Activated CD4-positive, alpha-beta T cell treated with anti-CD3 and anti-CD28 coated beads, Interleukin-2, amount 10 ng/mL, durations not matched to agents 24 days and 14 days (primary cell): ENCODE measurements at places on chromosomes 7 and 10. TPM values are rescaled to one million over a fixed set of nuclear protein-coding genes. Genes with fewer than 3 reads are reported as not detected.
A peak's percentile ranks its signal among the peaks of the same experiment; 100 is the strongest.

GRCh38 chr10:14602807-14603533, 171.7 kb downstream of the FAM107B start:
- no peak for DNase-seq

GRCh38 chr7:130228840-130229502, 21.3 kb downstream of the SSMEM1 start:
- no peak for DNase-seq

DNA sequence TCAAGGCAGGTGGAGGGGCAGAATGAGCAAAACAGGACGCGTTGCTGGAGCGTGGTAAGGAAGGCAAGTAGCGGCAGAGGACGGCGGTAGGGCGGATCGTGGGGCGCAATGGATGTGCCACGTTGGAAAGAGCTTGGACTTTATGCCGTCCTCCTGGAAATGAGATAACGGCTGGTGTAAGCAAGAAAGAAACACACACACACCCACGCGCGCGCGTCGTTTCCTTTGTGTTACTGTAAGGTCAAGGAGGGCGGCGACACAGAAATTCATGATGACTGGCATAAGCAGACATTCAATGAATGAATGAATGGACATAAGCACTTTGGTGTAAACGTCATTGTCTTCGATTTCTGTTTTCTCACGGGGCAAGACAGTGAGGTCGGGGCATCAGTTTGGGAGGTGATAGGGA, 683 bp upstream of the ENTPD7 start:
- peak; percentile 81 for DNase-seq

DNA sequence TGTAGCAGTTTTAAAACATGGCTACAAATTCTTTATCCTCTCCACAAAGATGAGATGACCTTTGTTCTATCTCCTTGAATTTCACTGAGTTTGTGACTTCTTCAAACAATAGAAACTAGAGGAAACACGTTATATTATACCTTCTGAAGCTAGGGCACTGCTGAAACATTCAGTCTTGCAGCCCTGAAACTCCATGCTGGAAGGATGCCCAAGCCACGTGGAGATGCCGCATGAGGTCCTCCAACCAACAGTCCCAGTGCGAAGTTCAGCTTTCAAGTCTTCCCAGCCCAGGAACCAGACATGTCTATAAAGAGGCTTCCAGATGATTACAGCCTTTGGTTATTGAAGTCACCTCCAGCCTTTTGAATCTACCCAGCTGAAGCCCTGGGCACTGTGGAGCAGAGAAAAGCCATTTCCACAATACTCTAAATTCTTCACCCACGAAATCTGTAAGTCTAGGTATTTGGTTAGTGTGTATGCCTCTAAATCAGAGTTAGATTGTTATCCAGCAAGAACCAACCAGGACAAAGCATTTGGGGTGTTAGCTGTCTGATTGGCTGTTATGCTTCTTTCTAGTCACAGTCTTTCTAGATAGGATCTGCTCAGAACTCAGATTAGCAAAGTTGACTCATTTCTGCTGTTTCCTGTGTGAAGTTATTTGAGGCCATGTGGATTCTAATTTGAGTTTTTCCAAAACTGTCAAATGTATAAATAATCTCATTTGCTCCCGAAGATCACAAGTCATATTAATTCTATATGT, 186.5 kb upstream of the TMEM72 start:
- DNase-seq = no peak

- no peak for DNase-seq
These were observed 8.2 kb downstream of the CNNM1 start for GRCh38 chr10:99337311-99337811.

GRCh38 chr10:54139819-54140428, 661.1 kb downstream of the PCDH15 start:
- DNase-seq = no peak

- no peak for DNase-seq
These were observed 19.4 kb downstream of the PFKFB3 start for GRCh38 chr10:6221971-6222751.

- DNase-seq = no peak
These were observed 868.0 kb downstream of the KCNMA1 start for GRCh38 chr10:76769582-76769981.

DNA sequence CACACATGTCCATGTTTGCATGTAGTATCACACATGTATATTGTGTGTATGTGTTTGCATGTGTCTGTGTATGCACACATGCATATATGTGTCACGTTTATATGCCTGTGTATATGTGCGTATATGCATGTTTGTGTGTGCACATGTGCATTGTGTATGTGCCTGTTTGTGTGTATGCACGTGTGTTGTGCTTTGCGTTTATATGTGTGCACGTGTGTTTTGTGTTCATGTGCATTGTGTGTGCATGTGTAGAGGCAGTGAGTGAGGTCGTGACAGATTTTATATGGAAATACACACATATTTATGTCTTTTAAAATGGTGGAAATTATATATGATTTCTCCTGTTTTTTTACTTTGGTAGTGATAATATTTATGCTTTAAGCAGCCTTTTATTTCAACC, 41.2 kb downstream of the ADARB2 start:
- DNase-seq = no peak

DNA sequence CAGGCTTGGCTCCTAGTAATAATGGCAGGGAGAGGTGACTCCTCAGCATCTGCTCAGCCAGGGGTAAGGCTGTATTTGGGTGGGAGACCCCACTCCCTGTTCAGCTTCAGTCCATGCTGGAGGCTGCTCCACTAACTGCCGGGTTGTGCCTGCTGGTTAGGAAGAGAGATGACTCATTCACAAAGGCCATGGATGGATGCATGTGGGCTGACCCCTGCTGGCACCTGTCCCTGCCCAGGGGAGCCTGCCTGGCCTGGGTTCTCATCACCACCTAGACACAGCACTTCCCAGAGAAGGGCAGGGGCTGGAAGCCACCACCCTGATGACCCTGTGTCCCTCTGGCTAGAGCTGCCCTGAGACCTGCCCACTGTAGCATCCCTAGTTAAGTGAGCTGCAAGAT, 59.0 kb downstream of the VSTM4 start:
- peak; percentile 27 for DNase-seq

GRCh38 chr10:112564337-112564736, 117.3 kb downstream of the VTI1A start:
- DNase-seq = no peak

GRCh38 chr7:132453826-132454225, 122.4 kb downstream of the PLXNA4 start:
- DNase-seq = no peak

DNA sequence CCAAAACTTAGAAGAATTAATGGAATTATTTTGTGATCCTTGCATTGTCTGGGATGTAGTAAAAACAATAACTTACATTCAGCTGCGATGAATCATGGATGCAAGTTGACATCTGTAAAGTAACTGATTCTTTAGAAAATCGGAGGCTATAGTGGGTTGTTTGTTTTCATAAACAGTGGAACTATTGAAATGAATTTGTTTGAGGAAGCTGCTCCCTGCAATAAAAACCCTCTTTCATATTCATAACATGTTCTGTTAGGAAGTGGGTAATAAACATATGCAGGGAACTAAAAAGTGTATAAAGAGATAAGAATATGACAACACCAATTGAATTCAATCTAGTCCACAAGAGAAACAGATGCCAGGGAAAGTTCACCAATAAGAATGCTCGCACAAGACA, 53.6 kb downstream of the AGMO start:
- DNase-seq = no peak

DNA sequence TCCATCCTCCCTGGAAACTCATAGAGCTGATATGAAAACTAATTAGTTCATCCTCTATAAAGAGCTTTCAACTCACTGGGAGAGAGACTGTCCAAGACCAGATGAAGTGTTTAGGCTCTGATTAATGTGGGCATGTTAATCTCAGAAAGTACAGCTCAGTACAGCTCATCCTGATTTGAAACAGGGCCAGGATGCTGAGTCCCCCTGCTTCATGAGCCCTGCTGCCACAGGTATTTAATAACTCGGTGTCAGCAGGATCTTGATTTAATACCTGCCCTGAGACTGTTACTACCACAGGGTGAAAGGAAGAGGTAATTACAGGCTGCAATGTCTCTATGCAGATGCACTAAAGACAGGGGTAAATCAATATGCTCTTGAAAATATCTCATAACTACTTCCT, 10.8 kb downstream of the LMOD2 start:
- no peak for DNase-seq

DNA sequence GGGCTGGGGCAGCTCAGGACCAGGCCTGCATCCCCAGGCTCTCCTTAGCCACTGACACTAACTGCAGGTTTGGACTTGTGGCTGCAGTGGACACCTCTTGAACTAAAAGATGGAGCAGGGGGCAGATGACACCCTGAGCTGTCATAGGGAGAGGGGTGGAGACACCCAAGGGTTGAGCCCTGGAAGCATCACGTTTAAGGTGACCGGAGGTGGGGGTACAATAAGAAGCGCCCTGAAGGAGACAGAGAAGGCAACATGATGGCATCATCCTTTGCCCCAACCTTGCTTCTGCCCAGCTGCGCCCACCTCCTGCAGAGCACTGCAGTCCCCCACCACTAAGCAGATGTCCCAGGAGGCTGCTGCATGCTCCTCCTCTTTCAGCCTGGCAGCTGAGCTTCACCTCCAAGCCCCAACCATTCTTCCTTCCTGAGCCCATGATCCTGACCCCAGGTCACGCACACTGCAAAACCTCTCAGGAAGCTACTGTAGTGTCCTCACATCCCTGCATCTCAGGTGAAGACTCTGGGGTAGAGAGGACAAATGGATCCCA, 25.5 kb downstream of the OGDHL start:
- DNase-seq = no peak

GRCh38 chr7:92740700-92741126, 95.7 kb downstream of the CDK6 start:
- DNase-seq = no peak

DNA sequence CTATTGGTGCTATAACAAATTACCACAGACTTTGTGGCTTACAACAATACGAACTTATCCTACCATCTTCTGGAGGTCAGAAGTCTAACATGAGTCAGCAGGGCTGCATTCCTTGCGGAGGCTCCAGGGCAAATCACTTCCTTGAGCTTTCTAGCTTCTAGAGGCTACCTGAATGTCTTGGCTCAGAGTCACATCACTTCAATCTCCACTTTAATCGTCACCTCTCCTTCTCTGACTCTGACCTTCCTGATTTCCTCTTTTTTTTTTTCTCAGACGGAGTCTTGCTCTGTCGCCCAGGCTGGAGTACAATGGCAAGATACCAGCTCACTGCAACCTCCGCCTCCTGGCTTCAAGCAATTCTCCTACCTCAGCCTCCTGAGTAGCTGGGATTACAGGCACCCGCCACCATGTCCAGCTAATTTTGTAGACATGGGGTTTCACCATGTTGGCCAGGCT, 44.6 kb upstream of the ANAPC16 start:
- DNase-seq = peak; percentile 49

The GIMAP8 gene
- total RNA-seq = 7.9 and 8.5 TPM in 2 replicates

The CPA2 gene
- 0.14 TPM in 2 replicates for total RNA-seq

The TMEM140 gene
- total RNA-seq = 2.2 TPM in 2 replicates

The C10orf95 gene
- 0.33 and 0.52 TPM in 2 replicates for total RNA-seq
